Hepatic stellate cell (primary cell): ENCODE measurements at places on chromosomes 6 and 20.
A peak's percentile ranks its signal among the peaks of the same experiment; 100 is the strongest.

DNA sequence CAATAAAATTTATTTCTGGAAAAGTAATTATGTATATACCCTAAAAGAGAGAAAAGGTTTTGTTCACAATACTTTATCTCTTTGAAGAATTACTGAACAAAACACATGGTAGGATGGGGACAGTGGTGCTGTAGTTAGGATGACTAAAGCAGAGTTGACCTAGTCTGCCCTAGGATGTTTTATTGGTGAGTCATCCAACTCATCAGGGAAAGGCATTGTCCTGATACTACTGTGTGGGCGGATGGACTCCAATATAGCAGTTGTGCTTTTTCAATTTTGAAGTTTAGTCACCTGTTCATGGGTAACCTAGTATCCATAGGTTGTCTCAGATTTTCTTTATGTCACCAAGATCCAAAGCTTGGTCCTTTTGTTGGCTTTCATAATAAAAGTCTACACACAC is 53.3 kb upstream of the EYS start:
- no peak for DNase-seq

DNA sequence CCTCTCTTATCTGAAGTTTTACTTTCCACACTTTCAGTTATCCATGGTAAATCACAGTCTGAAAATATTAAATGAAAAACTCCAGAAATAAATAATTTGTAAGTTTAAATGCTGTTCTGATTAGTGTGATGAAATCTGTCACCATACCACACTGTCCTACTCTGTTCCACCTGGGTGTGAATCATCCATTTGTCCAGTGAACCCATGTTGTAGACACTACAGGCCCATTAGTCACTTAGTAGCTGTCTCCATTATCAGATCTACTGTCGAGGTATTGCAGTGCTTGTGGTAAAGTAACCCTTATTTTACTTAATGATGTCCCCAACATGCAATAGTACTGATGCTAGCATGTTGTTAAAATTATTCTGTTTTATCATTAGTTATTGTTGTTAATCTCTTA is 29.2 kb upstream of the MMS22L start:
- DNase-seq = no peak

GRCh38 chr20:20663841-20664240 is 48.6 kb downstream of the RALGAPA2 start:
- no peak for DNase-seq

DNA sequence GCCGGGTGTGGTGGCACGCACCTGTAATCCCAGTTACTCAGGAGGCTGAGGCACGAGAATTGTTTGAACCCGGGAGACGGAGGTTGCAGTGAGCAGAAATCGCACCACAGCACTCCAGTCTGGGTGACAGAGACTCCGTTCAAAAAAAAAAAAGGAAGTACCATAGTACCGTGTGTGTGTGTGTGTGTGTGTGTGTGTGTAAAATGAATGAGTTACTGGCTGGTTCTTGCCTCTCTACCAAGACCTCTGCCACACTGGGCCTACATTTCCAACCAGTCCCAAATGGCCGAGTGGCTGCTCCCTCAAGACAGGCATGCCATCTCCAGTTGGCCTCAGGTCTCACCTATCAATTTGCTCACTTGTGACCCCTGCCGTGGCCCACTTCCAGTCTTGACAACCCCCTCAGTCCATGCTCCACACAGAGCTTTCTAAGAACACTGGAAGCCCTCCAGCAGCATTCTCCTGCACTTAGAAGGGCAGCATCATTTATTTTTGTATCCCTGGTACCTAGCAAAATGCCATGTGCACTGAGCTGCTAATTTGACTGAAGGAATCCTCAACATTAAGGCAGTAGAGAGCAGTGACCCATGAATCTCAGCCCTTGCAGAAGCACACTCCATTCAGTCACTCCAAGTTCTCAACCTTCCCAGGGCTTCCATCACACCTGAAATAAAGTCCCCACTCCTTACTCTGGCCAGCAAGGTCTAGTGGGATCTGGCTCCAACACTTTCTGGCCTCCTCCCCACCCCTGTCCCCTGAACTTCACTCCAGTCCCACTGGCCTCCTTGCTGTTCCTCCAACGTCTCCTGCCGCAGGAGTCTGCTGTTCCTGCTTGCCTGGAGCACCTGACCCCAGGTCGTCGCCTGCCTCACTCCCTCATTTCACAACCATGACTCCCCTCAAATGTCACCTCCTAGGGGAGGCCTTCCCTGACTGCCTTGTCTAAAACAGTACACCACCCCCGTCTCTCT is 29.9 kb downstream of the COX4I2 start:
- no peak for DNase-seq

DNA sequence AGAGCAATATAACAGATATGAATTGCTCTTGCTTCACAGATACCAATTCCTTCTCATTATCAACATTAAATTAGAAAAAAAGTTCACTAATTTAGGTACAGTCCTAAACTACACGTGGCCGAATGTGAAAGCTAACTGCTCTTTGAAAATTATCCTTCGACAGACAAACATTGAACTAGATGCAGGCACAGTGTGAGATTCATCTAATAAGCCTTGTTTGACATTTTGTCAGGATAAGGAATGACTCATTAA is 1.1 kb downstream of the FAM184A start:
- no peak for DNase-seq

GRCh38 chr6:31615748-31616147 is 714 bp downstream of the AIF1 start:
- DNase-seq = no peak

- no peak for DNase-seq
Observed at GRCh38 chr20:35539756-35540212, 2.1 kb upstream of the ERGIC3 start.

GRCh38 chr6:128256095-128256494 is 264.3 kb downstream of the PTPRK start:
- no peak for DNase-seq

GRCh38 chr6:102717737-102718456 is 1324.4 kb downstream of the GRIK2 start:
- no peak for DNase-seq

GRCh38 chr20:50762435-50763220 is 31.2 kb downstream of the PARD6B start:
- peak; percentile 13 for DNase-seq

DNA sequence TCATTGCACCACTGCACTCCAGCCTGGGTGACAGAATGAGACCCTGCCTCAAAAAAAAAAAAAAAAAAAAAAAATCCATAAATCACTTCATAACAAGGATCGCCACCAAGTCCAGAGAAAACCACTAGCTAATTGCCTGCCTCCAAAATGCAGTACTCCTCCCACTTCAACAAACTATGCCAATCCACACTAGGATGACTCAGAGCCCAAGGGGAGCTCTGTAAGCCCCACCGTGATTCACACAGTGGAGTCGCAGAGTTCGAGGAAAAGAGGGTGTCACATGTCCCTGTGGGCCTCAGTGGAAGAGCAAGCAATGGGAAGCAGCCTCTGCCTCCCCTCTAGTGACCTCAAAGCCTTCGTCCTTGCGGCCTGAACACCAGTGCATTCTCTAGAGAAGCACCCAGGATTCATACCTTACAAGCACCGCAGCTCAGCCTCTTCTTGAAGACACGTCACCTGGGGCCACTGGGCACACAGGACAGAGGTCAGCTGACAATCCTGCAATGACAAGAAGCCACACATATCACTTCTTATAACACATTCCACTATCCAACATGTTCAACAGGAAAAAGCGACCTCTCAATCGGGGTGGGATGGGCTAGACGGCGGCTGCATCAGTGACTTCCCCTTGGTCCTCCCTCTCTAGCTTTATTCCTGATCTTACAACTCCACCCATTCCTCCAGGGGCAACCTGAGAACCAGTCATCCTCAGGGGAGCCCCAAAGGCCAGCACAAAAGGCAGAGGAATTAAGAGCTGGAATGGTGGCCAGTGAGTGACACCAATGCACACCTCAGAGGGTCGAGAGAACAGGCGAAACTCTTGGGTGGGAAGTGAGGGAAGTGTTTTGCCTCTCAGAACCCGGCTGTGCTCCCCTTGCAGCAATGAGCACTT is 8.9 kb downstream of the SNHG17 start:
- peak; percentile 96 for DNase-seq

GRCh38 chr6:35185302-35185681 is 28.5 kb upstream of the SCUBE3 start:
- peak; percentile 77 for DNase-seq

- DNase-seq = no peak
Observed at GRCh38 chr6:1946583-1946982, 298.8 kb downstream of the GMDS start.

GRCh38 chr6:9332241-9332780 is 897.0 kb upstream of the SLC35B3 start:
- no peak for DNase-seq

DNA sequence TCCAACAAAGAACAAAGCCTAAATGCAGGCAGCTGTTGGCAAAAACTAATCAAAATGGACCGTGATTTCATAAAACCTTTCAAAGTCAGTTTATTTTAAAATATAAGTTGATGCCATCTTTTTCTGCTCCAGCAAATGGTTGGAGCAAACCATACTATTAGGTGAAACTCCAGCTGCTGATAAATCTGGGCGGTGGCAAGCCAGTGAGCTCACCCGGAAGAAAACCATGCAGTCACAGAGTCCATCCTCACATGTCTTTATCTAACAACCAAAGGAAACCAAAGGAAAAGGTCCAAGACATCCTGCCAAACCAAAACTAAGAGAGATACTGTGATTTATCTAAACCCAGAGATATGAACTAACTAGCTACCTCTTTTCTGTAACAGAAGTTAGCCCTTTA is 72.6 kb downstream of the HIVEP2 start:
- DNase-seq = no peak

DNA sequence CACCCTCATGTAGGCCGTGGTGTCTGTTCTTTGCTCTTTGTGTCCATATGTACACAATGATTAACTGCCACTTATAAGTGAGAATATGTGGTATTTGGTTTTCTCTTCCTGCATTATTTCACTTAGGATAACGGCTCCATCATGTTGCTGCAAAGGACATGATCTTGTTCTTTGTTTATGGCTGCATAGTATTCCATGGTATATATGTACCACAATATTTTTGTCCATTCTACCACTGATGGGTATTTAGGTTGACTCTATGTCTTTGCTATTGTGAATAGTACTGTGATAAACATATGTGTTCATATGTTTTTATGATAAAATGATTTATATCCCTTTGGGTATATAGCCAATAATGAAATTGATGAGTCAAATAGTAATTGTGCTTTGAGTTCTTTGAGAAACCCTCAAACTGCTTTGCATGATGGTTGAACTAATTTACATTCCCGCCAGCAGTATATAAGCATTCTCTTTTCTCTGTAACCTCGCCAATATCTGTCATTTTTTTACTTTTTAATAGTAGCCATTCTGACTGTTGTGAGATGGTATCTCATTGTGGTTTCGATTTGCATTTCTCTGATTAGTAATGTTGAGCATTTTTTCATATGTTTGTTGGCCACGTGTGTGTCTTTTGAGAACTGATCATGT is 174.4 kb upstream of the NT5E start:
- no peak for DNase-seq

- DNase-seq = no peak
Observed at GRCh38 chr6:26094036-26094435, 6.8 kb downstream of the HFE start.

DNA sequence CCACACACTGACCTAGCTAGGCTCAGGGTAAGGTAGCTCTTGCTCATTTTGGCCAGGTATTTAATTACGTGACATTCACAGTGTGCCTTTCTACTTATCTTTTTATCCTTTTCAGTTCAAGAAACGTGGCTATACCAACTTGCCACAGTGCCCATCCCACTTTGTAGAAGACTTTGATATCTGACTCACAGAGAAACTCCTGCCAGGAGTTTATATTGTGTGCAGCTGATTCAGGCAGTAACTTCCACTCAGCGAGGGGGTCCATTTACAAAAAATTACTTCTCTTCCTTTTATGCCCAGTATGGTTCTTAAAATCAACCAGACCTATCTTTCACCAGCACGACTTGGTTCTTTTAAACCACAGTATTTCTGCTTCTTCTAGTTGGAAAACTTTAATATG is 75.6 kb downstream of the PRL start:
- DNase-seq = no peak

DNA sequence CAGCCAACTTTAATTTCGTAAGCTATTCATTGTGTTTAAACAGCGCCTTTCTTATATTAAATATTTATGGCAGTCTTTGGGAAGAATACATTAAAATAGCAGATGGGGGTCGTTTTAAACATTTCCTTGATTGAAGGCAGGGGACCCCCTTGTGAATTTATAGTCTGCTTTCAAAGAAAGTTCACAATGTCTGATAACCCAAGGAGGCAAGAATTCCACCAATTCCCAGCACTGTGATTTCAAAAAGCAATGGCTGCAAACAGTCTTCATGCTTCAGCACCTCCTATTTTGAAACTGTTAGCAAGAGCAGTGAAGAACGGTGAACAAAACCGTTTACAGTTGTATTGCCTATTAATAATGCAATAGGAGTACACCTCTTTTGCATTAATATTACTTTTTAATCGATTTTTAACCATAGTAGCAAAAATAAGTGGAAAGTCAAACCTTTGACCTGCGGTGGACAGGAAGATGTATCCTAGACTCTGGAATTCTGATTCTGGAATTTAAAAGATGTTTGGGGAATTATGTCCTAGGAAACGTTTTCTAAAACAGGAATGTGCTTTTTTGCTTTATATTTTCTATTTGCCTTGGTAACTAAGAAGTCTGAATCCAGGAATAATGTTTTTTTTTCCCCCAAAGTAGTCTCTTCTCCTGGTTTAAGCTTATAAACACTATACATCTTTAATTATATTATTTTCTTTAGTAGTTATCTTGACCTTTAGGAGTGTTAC is 393.0 kb downstream of the CDKAL1 start:
- no peak for DNase-seq

GRCh38 chr6:34246563-34247391 is 2.0 kb downstream of the SMIM29 start:
- no peak for DNase-seq
